Ureter (tissue), 1 donor: ENCODE measurements at places on chromosomes 1 and 21. TPM values are rescaled to one million over a fixed set of nuclear protein-coding genes. Genes with fewer than 3 reads are reported as not detected.

The ASPM gene
- total RNA-seq = 0.42 TPM

The LRRN2 gene
- total RNA-seq = 2.1 TPM

The RASAL2 gene
- 26.0 TPM for total RNA-seq

The RPL11 gene
- total RNA-seq = 1,350 TPM

The MYBPH gene
- total RNA-seq = not detected

The RORC gene
- total RNA-seq = 14.5 TPM

The BMP8B gene
- 3.7 TPM for total RNA-seq

The TMOD4 gene
- 2.0 TPM for total RNA-seq

The PADI3 gene
- 65.3 TPM for total RNA-seq

The USP21 gene
- 29.1 TPM for total RNA-seq

The LCE1D gene
- total RNA-seq = not detected

DNA sequence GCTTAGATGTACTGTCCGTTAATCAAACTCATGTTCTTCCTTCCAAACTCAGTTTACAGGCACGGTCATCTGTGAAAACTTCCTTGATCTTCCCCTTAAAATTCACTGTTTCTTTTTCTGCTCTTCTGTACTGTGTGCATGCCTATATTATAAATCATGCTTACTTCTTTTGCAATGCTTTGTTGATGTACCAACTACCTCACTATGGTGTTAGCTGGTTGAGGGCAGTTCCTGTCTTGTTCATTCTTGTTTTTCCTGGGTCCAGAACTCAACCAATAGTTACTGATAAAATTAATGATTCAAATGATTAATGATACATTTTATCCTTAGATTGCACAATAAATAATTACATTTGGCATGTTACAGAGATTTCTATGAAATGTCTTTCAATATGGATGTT is 163.8 kb downstream of the CHRM3 start:
- no peak for DNase-seq

DNA sequence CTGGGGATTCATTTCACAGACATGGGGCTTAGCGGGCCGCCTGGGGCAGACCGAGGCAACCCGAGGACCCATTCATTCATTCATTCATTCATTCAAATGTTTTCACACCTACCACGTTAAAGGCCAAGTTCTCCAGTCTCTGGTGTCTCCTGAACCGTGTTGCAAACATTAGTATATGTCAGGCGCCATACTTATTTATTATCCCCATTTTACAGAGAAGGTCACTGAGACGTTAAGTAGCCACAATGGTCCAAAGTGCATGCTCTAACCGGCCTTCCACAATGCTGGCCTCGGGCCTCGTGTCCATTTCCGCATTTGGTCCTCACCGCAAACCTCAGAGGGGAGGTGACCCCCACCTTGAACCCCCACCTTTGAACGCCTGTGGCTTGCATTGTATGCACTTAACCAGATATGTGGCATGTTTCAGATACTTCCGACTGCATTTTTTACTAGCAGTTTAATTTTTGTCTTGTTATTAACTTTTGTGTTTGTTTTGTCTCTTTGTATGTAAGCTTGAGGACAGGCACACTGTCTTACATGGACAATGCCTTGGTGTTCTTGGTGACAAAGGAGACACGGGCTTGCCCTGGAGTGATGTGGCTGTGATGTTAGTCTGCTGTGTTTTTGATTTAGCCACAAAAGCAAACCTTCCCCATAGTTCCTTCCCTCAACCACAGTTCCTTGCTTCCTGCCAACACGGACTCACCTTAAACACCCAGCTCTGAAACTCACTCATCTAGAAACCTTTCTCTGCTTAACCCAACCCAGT is 1.2 kb upstream of the IFFO2 start:
- no peak for DNase-seq

- peak; percentile 69 for DNase-seq
These were observed 12.4 kb downstream of the FMOD start for GRCh38 chr1:203338335-203339036.

DNA sequence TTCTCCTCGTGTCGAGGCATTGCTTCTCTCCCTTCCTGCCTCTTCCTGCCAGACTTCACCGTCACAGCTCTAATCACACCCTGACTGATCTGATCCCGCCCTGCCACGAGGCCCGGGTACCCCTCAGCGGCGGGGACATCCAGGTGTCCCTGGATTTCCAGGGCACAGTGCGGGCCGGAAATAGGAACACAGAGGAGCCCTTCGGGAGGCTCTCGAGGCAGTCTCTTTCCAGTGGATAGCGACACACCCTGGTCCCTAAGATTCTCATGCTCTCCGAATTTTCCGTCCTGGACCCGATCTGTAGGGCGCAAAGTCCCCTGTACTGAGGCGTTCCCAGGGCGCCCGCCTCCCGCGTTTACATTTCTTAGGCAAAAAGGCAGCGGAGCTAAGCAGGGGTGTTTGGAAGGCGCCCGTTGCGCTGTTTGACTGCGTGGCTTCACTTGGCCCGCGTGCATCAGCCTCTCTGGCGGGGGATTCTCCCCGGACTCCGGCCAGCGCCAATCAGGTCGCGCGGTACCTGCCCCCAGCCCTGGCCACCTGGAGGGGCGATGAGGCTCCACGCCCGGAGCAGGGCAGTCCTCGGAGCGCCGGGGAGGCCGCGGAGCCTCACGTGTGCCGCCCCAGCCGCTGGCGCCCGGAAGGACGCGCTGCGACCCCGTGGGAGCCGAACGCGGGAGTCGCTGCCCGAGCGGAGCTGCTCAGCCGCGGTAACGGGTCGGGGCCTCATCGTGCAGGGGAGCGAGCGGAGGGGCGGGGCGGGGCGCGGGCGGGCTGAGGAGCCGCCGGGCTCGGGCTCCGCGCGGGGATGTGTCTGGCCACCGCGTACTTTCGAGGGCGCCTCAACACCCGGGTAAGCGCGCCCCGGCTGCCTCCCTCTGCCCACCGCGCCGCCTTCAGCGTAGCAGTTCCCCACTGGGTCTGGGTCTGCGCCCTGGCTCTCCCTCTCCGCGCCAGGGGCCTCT is at the start of gene FAM163A:
Gene FAM163A, plus strand, starts transcription at position 575 of the 962 bp plus-strand sequence. CDS start 69,807 bp downstream, outside the sequence.
- DNase-seq = no peak

DNA sequence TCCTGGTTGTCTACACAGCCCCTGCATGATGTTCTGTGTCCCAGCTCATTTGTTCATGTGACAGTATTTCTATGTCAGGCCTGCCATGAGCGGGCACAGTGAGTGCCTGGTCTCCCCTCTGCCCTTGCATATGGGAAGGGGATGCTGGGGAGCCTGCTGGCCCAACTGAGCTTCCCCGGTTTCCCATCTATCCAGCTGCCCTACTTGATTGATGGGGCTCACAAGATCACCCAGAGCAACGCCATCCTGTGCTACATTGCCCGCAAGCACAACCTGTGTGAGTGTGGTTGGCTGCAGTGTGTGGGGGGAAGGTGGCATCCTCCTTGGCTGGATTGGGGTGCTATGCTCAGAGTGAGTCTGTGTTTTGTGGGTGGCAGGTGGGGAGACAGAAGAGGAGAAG is 1.5 kb downstream of the GSTM4 start:
- no peak for DNase-seq

GRCh38 chr1:110259770-110260169 is 49.7 kb downstream of the KCNC4 start:
- no peak for DNase-seq
